ENCODE measurements at places on chromosomes 3 and 15.
A peak's percentile ranks its signal among the peaks of the same experiment; 100 is the strongest.

- DNase-seq = no peak
Observed at GRCh38 chr3:55166576-55167555, 239.0 kb upstream of the LRTM1 start.

- DNase-seq = no peak
Observed at GRCh38 chr15:57100136-57100539, 181.7 kb downstream of the TCF12 start.

DNA sequence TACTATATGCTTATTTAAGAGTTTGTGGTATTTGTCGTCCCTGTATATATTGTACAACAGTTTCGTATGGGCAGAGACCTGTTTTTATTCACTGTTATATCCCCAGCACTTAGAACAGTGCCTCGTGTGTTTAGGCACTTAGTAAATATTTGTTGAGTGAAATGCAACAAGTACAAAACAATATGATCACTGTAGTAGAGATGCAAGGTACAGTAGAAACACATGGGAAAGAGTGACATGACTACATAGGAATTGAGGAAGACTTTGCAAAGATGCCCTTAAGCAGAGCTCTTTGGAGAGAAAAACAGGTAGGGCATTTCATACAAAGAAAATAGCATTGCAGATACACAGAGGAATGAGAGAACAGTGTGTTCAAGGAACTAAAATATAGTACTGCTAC is 18.3 kb downstream of the RASA2 start:
- DNase-seq = no peak

DNA sequence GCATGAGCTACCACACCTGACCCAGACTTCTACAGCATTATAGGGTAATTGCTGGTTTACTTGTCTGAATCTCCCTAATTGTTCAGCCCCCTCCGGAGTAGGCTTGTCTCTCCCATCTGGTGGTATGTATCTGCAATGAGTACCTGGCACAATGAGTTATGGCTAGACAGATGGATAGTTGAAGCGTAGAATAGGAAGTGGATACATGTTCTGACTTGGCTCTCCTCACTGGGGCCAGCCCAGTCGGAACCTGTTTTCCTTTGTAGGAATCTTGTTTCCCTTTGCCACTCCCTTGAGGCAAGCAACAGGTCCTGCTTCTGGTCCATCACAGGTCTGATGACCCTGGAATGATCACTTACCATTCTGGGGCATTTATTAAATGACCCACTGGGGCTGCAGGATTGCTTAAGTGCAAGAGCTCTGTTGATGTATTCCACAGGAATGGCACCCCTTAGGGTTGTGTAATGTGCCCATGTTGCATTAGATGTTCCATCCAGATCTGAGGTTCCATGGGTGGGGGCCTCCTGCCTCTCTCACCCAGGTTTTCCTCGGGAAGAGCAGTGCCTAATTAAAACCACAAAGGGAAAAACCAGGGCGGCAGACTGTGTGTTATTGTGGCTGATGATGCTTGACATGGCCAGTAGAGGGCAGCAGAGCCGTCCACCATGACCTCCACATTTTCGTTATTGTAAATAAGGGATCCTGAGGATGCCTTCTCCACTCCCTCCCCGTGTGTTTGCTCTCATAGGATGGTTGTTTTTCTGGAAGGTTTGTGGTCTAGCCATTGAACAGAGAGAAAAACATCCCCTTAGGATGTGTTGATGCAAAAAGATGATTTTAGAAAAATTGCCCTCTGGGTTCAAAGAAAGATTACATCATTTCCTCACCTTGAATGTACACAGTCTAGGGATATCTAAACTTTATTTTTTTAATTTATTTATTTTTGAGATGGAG is 58.0 kb downstream of the CMTM8 start:
- peak; percentile 45 for DNase-seq

GRCh38 chr3:42166662-42167300 is 75.6 kb downstream of the TRAK1 start:
- no peak for DNase-seq

- no peak for DNase-seq
Observed at GRCh38 chr3:55525436-55525835, 38.3 kb upstream of the WNT5A start.

DNA sequence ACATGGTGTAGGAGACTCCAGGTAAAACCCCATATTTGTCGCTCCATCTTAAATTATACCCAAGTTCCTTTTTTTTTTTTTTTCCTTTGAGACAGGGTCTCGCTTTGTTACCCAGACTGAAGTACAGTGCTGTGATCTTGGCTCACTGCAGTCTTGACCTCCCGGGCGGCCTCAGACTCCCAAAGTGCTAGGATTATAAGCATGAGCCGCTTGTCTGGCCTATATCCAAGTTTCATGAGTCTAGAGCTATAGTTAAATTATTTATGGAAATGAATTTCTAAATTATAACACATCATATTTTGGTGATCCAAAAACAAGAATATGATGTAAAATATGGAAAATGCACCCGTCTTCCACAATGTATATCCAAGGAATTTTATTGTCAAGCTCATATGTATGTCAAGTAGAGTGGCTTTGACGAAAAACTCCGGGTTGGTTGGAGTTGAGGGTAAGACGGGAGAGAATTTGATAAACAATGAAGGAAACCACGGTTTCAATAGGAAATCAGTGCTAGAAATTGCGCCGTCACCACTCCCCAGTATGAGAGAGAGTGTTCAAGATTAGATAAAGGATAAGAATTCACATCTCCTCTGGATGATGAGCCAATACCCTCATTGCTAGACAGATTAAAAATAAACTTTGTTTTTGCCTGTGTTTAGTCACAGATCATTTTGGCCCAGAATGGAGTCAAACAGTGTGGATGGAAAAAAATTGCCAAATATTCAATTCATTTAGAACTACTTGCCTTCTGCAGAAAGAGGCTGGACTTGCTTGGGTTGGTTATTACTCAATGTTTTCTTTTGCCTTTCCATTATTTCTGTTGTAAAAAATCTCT is 209.2 kb upstream of the NR2F2 start:
- no peak for DNase-seq

- DNase-seq = no peak
Observed at GRCh38 chr3:19116239-19116638, 32.1 kb upstream of the KCNH8 start.

- no peak for DNase-seq
Observed at GRCh38 chr3:9301798-9302197, 52.4 kb upstream of the SRGAP3 start.

DNA sequence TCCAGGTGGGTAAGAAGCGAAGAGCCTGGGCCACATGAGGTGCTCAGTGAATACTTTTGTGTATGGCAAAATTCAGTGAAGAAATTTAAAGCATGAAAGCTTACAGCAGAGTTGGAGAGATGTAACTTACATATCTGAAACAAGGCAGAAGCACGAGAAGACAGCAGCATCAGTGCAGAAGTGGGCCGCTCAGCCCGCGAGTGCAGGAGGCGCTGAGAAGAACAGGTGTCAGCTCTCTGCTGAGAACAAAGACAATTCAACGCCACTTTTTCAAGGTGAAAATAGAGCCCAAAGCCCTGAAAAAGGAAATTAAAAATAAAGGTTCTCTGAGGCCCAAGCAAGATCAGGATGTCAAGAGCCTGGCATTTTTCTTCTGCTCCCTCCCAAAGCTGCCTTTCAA is 58.3 kb downstream of the RBPMS2 start:
- DNase-seq = no peak

DNA sequence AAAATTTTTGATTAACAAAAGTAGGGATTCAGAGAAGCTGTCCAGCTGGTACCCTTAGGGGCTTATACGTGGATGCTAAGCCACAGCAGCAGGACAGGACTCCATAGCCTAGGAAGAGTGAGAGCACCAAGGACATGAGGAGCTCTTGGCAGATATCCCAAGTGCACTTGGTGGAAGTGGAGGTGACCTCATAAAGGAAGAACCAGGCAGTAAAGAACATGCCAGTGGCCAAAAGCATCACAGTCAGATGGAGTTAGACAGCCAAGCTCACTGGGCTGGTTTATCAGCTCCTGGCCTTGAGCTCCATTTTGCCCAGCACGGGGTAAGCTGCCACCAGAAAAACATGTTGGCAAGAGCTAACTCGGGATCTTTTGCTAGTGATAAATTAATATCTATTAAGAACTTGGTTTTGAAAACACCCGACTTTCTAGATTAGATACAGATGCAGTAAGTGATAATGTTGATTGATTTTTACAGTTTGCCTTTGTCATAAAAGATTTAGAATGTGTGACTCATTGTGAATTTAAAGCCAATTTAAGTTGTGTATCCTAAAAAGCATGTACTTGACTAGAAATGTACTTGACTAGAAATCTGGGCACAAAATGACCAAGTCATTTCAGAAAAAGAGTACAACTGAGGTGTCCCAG is 108.0 kb downstream of the CMSS1 start:
- DNase-seq = no peak

DNA sequence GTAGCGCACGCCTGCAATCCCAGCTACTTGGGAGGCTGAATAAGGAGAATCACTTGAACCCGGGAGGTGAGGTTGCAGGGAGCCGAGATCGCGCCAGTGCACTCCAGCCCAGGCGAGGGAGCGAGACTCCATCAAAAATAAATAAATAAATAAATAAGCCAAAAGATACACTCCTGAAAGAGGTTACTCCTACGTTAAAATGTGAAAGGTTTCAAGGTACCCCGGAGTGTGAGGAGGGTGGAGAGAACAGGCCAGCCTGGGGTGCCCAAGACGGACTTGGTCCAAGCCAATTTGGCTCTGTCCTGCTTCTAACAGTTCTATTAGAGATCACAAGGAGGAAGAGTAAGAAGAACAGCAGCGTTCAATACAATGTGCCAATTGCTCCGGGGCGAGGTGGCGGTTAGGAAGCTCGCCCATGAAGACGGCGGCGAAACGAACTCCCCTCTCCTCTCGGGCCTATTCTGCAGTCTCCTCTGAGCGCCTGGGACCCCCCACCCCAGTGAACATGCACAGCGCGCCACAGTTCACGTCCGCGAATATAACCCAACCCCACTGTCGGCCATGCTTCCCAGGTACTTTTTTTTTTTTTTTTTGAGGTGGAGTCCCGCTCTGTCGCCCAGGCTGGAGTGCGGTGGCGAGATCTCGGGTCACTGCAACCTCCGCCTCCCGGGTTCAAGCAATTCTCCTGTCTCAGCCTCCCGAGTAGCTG is 942 bp downstream of the ELP6 start:
- DNase-seq = peak; percentile 1

DNA sequence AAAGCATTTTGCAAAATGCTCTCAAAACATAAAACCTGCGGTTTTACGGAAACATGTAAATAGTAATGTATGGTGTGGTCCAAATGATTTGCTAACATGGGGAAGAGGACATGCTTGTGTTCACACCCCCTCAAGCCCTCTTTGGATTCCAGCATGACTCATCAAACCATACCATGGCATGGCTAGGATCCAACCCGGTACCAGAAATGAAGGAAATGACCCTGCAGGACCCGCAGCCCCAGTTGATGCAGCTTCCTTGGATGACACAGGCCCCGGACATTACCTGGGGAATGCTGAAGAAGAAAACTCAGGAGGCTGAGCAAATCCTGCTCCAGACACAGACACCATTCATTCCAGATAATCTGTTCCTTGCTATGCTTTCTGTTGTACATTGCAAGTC is 222.9 kb downstream of the DTWD1 start:
- no peak for DNase-seq

DNA sequence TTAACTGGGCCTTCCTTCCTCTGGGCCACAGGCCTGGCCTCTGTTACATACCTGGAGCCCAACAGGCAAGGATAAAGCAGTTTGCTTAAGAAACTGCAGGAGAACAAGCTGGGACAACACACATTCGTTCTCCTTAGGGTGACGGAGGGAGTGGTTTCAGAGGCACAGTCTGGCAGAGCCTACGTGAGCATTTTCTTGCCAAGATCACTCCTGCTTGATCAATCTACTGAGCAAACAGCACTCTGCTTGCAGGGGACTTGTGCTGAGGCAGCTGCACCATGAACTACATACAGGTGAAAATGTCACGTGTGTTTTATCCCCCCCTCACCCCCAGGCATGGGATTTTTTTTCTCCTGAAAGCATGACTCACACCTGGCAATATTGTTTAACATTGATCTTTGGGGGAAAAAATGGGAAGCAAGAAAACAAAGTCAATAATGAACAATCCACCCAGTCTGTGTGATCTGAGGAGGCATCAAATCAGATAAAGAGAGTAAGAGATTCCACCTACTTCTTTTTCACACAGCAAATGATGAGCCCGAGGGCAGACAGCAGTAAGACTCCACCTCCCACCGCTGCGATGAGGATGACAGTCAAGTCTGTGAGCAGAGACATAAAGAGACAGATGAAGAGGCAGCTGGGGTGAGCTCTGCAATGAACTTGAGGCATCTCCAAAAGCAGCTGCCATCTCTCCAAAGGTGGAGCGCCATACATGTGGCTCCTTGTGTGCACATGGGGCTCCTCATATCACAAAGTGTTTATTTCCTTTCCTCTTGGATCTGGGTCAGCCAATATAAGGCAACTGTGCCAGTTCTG is 57.4 kb downstream of the CDCP1 start:
- no peak for DNase-seq

GRCh38 chr3:19540464-19540863 is 392.2 kb downstream of the KCNH8 start:
- no peak for DNase-seq

DNA sequence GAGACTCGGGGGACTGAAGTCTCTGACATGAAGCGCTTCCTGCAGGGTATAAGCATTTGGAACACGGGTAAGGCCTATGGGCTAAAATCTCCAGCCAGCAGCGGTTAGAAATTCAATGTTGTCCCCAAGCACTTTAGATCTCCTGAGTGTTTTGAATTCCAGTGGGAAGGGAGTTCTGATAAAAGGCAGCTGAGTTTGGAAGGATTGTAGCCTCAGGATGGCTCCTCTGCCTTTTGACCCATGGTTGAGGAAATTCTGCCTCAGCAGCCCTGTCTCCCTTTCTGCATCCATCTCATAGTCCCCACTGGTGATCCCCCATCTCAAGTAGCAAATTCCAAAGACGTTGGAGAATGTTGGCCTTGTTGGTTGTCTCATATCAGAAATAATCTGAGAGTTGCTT is 24.2 kb upstream of the HACD2 start:
- DNase-seq = no peak

GRCh38 chr15:25684521-25685431 is 178.4 kb downstream of the ATP10A start:
- DNase-seq = no peak

- no peak for DNase-seq
Observed at GRCh38 chr15:35379972-35380371, 166.0 kb downstream of the DPH6 start.

DNA sequence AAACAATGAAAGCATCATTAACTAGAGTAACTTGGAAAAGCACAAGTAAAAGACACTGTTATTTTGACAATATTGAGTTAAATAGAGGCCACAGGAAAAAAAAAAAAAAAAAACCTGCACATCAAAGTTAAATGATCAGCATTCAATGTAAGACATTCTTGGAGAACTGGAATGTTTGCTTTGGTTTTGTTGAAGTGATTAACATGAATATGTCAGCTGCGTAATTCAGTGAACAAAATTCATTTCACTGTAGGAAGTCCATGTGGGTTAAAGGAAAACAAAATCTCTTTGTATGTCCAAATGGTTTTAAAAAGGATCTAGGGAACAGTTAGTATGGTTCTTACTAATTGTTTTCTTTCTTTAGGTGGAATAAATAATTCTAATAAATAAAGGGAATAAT is 252.8 kb upstream of the CNTN6 start:
- DNase-seq = no peak

- no peak for DNase-seq
Observed at GRCh38 chr3:154552338-154552737, 122.3 kb upstream of the GPR149 start.

- DNase-seq = peak; percentile 34
Observed at GRCh38 chr3:108127301-108127988, 36.6 kb upstream of the CD47 start.

Measured in T follicular helper cell (primary cell).